Fibroblast of skin of right quadriceps (primary cell): ENCODE measurements at places on chromosomes 2 and 18.

DNA sequence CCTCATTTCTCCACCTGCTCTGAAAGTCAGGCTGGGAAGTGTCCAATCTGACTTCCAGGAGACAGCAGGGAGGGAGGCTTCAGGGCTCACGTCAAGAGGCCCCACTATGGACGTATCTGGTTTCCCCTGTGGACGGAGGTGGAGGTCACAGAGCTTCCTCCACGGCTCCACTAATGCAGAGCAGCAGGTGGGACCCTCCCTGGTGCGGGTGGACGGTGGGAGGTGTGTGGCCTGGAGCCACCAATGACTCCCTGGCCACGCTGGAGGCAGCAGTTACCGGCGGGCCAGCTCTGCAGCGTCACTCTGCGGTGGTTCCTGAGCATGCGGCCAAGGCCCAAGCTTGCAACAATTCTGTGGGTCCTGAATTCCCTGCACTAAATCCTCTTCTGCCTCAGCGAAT, 9.0 kb downstream of the CRACDL start:
- no peak for DNase-seq

GRCh38 chr18:80179857-80180558, 67.3 kb downstream of the PARD6G start:
- no peak for DNase-seq

DNA sequence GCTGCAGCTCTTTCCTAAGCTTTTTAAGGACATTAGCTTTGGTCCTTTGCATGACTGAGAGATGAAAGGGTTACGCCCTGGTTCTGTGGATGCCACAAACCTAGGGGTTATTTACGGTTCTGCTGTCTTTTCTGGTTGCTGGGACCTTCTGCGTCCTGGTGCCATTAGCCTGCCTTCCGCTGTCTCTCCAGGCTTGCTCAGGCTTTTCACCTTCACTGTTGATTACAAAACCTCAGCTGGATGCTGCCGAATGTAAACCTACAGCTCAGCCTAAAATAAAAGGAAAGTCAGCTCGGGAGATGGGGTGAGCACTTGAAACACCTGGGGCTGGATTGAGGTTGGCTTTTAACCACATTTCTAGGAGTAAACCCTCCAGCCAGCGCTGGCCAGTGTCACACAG, 130.9 kb upstream of the ARHGAP28 start:
- DNase-seq, result no peak

- DNase-seq, result no peak
Observed at GRCh38 chr18:48835119-48835518, 115.6 kb downstream of the SMAD7 start.

DNA sequence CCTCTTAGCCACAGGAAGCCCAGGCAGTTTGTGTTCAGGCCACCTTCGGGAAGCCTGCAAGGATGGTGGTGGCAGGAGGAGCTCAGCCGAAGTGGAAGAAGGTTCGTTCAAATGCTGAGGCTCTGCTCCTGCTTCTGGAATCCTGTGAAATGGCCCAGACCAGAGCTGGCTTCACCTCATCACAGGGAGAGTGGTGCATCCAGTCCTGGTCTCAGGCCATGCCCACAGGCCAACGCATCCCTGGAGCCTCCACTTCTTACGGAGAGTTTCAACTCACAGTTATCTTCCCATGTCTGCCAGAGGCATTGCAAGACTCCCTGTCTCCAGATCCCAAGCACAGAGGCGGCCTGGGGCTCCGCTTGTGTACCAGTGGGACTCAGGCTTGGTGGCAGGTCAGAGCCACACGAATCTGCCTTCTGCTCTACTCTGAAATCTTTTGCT, 82.3 kb downstream of the NDUFA10 start:
- DNase-seq, result no peak

GRCh38 chr18:57961876-57962505, 82.0 kb upstream of the NEDD4L start:
- DNase-seq, result peak; percentile 9

- DNase-seq, result peak; percentile 54
Observed at GRCh38 chr18:62486290-62486964, 36.4 kb upstream of the ZCCHC2 start.

DNA sequence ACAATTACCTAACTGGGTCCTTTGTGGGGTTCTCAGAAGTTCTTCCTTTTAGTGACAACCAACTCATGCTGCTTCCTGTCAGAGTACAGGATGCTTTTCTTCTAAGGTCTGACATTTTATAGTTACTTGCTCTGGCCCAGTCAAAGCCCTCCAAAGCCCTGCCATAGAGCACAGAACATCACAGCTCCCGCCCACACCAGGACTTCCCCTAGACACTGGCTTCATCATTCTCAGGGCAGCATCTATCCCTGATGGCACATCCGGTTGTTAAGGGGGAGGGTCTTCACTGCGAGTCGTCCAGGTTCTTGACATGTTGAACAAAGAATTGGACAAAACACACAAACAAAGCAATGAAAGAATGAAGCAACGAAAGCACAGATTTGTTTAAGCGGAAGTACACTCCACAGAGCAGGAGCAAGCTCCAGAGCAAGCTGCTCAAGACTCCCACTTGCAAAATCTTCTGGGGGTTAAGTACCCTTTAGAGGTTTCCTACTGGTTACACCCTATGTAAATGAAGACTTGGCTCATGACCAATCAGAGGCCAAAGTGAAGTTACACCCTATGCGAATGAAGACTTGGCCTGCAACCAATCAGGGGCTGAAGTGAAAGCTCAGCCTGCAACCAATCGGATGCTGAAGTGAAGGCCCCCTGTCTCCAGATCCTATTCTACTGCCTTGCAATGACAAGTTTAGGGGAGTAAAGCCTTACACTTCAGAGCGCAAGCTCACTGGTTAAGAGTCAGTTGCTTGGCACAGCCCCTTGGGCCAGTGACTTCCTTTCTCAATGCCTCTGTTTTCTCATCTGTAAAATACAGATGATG, 79.0 kb downstream of the HDAC4 start:
- no peak for DNase-seq

DNA sequence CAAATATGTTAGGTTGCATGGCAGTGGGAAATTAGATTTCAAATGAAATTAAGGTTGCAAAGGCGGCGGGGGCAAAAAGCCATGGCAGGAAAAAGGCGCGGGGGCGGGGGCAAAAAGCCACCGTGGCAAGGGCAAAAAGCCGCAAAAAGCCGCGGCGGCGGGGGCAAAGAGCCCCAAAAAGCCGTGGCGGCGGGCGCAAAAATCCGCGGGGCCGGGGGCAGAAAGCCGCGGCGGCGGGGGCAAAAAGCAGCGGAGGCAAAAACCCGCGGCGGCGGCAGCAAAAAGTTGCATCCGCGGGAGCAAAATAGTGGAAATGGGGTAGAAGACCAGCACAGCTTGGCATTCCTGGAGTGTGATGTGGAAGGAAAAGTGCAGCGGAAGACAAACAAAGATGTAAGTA, 417.1 kb downstream of the ANKRD30B start:
- DNase-seq, result no peak

DNA sequence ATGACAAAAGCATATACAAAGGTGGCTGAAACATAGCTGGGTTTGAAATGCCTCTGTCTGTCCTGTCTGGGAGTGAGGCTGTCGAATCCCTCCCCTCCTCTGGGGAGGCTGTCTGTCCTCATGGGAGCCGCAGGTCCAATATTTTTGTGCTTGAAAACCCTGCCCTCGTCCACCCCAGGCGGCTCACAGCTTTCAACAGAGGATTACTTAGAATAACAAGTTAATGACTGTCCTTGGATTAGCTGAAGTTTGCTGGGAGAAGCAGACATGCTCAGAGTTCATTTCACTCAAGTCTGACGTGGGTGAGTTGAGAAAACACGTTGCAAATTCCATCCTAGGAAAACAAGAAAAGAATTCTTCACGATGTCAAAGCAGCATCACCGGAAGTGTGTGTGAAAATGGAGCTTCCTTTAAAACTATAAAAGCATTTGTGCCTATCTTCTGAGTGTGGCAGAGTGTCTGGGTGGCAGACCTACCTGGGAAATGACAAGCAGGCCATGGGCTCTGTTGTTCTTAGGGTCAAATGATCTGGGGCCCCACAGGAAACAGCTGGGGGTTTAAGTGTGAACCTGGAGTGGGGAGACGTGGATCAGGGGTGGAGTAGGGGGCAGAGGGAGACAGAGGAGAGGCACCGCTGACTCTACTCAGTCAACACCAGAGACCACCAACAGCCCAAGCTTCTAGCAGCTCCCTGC, 77.1 kb downstream of the DDX1 start:
- DNase-seq, result peak; percentile 47

DNA sequence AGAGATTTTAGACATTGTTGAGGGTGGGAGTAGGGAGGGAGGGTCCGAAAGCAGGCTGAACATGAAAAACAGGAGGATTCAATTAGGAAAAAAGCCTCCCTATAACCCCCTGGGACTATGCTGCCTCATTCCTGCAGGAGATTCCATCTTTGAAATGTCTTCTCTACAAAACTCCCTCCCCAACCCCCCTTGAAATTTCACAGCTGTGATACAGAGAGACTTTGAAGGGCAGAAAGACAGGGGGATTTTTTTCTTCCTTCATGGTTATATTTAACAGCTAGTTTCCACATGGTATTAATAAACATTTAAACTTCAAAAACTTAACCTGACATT, 57.6 kb downstream of the TRIB2 start:
- peak; percentile 89 for DNase-seq

- DNase-seq, result no peak
Observed at GRCh38 chr2:23347471-23348092, 37.4 kb upstream of the KLHL29 start.

GRCh38 chr2:237359894-237360780, 53.8 kb downstream of the COL6A3 start:
- DNase-seq, result no peak

- DNase-seq, result no peak
Observed at GRCh38 chr18:73007195-73007914, 139.6 kb upstream of the NETO1 start.

- no peak for DNase-seq
Observed at GRCh38 chr2:192030289-192030688, 164.4 kb downstream of the TMEFF2 start.

- peak; percentile 89 for DNase-seq
Observed at GRCh38 chr2:54859997-54860701, 136.7 kb downstream of the EML6 start.

GRCh38 chr2:232674491-232674890, 22.6 kb upstream of the GIGYF2 start:
- no peak for DNase-seq

DNA sequence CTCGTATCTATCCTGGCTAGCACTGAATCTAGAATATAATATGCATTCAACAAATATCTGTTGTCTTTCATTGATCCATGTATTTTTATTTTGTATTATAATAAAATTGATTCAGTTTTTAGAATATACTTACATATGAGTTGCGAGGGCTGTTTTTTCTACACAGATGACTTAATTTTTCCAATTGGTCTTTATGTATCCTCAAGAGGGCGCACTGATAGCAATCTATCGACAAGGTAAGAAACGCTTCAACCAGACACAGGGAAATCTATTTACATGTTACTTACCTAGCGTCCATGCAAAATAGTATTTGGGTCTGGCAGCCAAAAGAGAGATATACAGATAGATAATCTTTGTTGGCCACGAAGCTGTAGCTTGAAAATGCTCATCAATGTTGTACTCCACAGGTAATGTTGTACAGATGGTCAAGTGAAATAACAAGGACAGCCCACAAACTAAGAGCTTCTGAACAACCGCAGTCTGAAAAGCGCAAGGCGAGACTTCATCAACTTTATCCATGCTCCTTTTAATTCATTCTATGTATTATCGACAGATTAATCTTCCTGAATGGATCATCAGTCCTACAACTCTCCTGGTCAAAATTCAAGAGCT, 35.5 kb upstream of the KIDINS220 start:
- DNase-seq, result peak; percentile 62

DNA sequence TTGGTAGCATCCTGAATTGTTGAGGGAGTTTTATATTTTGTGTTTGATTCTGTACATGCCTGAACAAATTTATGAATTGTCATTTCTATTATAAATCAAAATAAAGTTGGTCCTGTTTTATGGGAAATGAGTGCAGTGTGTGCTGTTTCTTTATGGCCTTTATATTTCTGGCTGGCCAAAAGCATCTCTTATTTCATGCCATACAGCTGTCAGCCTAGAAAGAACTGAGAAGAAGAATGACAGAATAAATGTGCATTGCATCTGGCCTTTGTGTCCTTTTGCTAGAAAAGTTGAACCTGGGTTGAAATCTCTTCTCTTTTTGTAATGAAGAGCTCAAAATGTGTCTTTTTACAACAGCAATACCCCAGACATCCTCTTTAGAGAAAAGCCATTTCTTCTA, 474.7 kb upstream of the LRATD1 start:
- no peak for DNase-seq
